ENCODE measurements at places on chromosomes 5 and 9. TPM values are rescaled to one million over a fixed set of nuclear protein-coding genes. Genes with fewer than 3 reads are reported as not detected.
A peak's percentile ranks its signal among the peaks of the same experiment; 100 is the strongest.

- H3K4me3 ChIP-seq = no peak overlapping the region
- H3K4me1 ChIP-seq = no peaks in the 10 kb centered on the region
- no peaks in the 10 kb centered on the region for H3K36me3 ChIP-seq
Observed at GRCh38 chr5:82858151-82859025, 218.8 kb downstream of the TMEM167A start.

MORN5 gene
- polyA plus RNA-seq = 5.6 TPM

GRCh38 chr9:35658968-35659220 is 802 bp downstream of the CCDC107 start:
- H3K36me3 ChIP-seq = peaks cover 3% of the 10 kb centered on the region
- H3K27me3 ChIP-seq = no peaks in the 10 kb centered on the region
- H3K4me1 ChIP-seq = peaks cover 9% of the 10 kb centered on the region
- H3K4me3 ChIP-seq = peak overlapping the region; percentile 73

RFK gene
- polyA plus RNA-seq = 20.6 TPM

PCDHB5 gene
- polyA plus RNA-seq = 2.1 TPM

GRCh38 chr5:10536511-10536910 is 27.4 kb upstream of the ANKRD33B start:
- no peaks in the 10 kb centered on the region for H3K4me1 ChIP-seq
- no peaks in the 10 kb centered on the region for H3K27me3 ChIP-seq
- no peak for DNase-seq
- no peak overlapping the region for H3K27ac ChIP-seq
- no peaks in the 10 kb centered on the region for H3K36me3 ChIP-seq

- H3K36me3 ChIP-seq = peaks cover 9% of the 10 kb centered on the region
- H3K4me3 ChIP-seq = no peak overlapping the region
- H3K4me1 ChIP-seq = no peaks in the 10 kb centered on the region
- no peak overlapping the region for H3K27ac ChIP-seq
- H3K27me3 ChIP-seq = no peaks in the 10 kb centered on the region
Observed at GRCh38 chr5:181265092-181265671, 4.2 kb upstream of the TRIM52 start.

PRDM9 gene
- not detected for polyA plus RNA-seq

- H3K27ac ChIP-seq = no peak overlapping the region
- H3K4me1 ChIP-seq = no peaks in the 10 kb centered on the region
- H3K27me3 ChIP-seq = no peaks in the 10 kb centered on the region
Observed at GRCh38 chr9:22483528-22484070, 37.0 kb downstream of the DMRTA1 start.

- no peaks in the 10 kb centered on the region for H3K27me3 ChIP-seq
- H3K36me3 ChIP-seq = no peaks in the 10 kb centered on the region
- H3K4me1 ChIP-seq = peaks cover 3% of the 10 kb centered on the region
- no peak for DNase-seq
Observed at GRCh38 chr9:99373912-99374311, 151.8 kb downstream of the SEC61B start.

- H3K4me3 ChIP-seq = no peak overlapping the region
- no peaks in the 10 kb centered on the region for H3K27me3 ChIP-seq
- H3K27ac ChIP-seq = no peak overlapping the region
- H3K4me1 ChIP-seq = no peaks in the 10 kb centered on the region
- no peak for DNase-seq
- H3K36me3 ChIP-seq = no peaks in the 10 kb centered on the region
Observed at GRCh38 chr5:121251954-121252353, 599.7 kb upstream of the FTMT start.

- H3K4me3 ChIP-seq = no peak overlapping the region
- H3K27me3 ChIP-seq = no peaks in the 10 kb centered on the region
- no peaks in the 10 kb centered on the region for H3K36me3 ChIP-seq
- no peaks in the 10 kb centered on the region for H3K4me1 ChIP-seq
- no peak overlapping the region for H3K27ac ChIP-seq
Observed at GRCh38 chr5:84292000-84292642, 92.6 kb downstream of the EDIL3 start.

GRCh38 chr9:126491568-126491879 is 122.2 kb upstream of the LMX1B start:
- no peaks in the 10 kb centered on the region for H3K4me1 ChIP-seq
- DNase-seq = no peak
- no peak overlapping the region for H3K27ac ChIP-seq
- no peak overlapping the region for H3K4me3 ChIP-seq
- peaks cover 3% of the 10 kb centered on the region for H3K36me3 ChIP-seq

DNA sequence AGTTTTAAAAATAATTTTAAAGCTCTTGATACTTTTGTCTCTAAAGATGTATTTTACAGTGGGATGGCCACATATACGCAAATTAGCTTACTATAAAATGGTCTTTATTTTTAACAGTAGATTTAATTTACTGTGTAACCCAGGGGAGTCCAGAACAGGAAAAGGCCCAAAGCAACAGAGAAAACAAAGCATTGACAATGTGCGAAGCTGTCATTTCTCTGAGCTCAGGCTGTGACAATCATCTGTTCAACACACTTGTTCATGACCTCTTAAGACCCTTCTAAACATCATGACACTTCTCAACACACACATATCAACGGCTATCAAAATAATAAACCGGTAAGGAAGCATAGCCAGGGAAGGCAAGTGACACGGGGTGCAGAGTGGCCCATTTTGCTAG is 499.6 kb upstream of the MPDZ start:
- no peak for DNase-seq
- no peaks in the 10 kb centered on the region for H3K36me3 ChIP-seq
- H3K4me3 ChIP-seq = no peak overlapping the region
- no peaks in the 10 kb centered on the region for H3K4me1 ChIP-seq

CTSV gene
- 11.2 TPM for polyA plus RNA-seq

DNA sequence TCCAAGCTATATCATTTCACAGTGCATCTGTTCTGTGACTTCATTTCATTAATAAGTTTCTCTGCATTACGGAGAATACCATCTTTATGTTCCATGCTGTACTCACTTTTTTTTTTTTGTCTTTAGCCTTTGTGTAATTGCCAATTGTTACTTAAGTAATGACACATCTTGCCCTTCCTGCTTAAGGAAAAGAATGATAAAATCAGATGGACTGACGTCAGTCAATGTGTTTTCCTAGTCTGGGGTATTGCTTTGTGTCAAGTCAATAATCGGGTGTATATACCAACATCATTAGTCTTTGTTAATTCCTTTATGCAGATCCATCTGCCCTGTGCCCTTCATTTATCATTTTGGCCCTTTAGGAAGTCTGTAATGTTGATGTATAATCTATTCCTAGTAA is 133.5 kb downstream of the CD180 start:
- no peaks in the 10 kb centered on the region for H3K27me3 ChIP-seq
- no peak overlapping the region for H3K27ac ChIP-seq
- DNase-seq = no peak
- H3K36me3 ChIP-seq = no peaks in the 10 kb centered on the region
- H3K4me3 ChIP-seq = no peak overlapping the region

DNA sequence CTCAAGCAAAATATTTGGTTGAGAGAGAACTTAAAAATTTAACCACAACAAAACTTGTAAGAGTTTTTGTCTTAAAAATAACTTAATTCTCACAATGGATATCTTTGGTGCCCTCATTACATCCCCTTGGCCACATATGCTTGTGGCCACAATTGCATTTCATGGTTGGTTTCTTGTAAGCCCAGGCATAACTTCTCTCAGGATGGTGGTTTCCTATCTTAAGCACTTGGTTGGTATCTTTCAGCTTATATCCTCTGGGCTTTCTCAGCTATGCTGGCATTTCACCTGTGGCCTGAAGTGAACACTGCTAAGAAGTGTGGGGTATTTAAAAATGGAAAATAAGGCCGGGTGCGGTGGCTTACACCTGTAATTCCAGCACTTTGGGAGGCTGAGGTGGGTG is 212.4 kb upstream of the MEF2C start:
- H3K4me3 ChIP-seq = no peak overlapping the region
- no peak for DNase-seq
- H3K27me3 ChIP-seq = no peaks in the 10 kb centered on the region

DNA sequence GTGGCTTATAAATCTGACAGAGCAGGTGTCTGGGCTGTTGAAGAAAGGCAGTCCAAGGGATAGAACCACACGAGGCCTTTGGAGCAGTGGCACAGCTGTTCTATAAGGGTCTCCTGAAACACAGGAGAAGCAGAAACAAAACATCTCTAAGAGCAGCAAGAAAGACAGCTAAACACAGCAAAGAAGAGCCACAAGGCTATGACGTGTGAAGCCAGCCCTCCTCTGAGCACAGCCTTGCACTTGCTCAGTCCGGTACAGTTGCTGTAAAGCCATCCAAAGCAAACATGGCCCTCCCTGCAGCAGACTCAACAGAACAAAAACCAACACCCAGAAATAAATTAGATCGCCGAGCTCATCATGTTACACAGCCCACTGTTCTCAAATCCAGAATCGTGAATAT is 2.6 kb upstream of the GZMK start:
- H3K4me1 ChIP-seq = no peaks in the 10 kb centered on the region
- DNase-seq = no peak
- H3K27me3 ChIP-seq = no peaks in the 10 kb centered on the region
- no peak overlapping the region for H3K27ac ChIP-seq
- H3K4me3 ChIP-seq = no peak overlapping the region
